Stimulated activated CD4-positive, alpha-beta T cell treated with anti-CD3 and anti-CD28 coated beads, Interleukin-1b, Interleukin-23, amount 100 ng/mL, for 1 hour (primary cell): ENCODE measurements at places on chromosomes 3 and 15.
A peak's percentile ranks its signal among the peaks of the same experiment; 100 is the strongest.

DNA sequence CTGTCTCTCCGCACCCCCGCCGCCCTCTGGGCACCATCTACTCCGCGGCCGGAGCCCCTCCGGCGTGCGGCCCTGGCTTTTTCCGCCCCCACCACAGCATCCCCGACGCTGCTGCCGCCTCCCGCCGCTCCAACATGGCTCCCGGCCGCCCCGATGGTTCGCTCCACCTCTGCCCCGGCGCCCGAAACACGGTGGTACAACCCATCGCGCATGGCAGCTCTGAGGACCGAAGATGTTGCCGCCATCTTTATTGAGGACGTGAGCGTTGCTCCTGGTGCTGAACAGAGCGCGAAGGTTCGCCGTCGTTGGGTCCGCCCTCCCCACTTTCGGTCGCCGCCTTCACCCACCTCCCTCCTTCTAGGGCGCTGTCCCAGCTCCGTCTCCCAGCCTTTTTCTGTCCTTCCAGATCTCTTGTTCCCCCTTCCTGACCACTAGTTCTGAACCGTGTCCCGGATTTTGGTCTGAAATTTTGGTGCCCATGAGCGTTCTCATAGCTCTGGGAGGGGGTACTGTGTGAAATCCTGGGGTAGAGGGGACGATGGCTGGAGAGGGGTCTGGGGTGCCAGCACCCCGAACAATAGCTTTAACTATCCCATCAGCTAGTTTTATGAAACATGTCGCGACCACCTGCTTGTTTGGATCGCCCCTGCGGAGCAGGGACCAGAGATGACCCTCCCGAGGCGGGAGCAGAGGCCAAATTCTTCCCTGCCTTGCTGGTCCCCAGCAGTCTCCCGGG, at the start of gene CELSR3:
Gene CELSR3 (minus strand): TSS at position 134 of the 736 bp plus-strand sequence. CDS start 252 bp downstream, outside the sequence.
- DNase-seq, result peak; percentile 16

- no peak for DNase-seq
These were observed 23.9 kb upstream of the RYK start for GRCh38 chr3:134274571-134274970.

DNA sequence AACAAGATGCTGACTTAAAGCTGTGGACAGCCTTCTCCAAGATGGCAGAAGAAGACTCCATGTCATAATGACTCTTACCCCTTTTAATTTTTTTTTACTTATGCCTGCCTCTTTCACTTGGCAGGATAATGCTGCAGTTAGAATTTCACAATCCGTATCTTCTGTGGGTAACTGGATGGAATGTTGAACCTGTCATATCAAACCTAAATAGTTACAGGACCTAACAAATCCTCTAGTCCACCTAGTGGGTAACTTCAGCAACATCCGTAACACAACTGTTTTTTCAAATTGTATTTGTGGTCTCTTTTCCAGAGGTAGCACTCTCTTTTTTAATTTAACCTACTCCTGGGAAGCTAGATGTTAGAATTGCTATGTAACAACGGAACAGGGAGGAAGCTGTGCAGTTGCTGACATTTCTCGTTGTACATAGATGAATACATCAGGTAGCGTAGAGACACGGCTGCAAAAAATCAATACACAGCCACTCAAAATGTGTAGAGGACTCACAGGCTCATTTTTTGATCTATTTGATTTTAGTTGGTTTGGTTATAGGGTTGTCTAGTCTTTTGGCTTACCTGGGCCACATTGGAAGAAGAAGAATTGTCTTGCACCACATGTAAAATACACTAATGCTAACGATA, 43.9 kb upstream of the TRPM1 start:
- no peak for DNase-seq

DNA sequence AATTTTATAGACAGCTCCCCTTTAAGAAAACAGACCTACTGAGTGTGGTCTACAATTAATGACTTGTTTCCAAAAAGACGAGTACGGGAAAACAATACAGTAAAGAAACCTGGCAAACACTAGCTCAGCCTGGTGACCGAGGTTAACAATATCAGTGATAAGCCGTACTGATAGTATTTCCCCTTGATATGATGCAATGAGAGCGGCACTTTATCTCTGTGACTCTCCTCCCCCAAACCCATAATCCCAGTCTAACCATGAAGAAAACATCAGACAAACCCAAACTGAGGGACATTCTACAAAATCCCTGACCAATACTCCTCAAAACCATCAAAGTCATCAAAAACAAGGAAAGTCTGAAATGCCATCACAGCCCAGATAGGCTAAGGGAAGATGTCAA, 8.2 kb downstream of the DENND4A start:
- DNase-seq, result no peak

GRCh38 chr3:69749461-69749860, 10.2 kb downstream of the MITF start:
- DNase-seq, result no peak

- no peak for DNase-seq
These were observed 109.8 kb upstream of the TSPAN3 start for GRCh38 chr15:77180757-77181156.

GRCh38 chr3:157300981-157301663, 135.5 kb upstream of the PTX3 start:
- no peak for DNase-seq

GRCh38 chr3:190877925-190878324, 15.4 kb upstream of the GMNC start:
- no peak for DNase-seq

DNA sequence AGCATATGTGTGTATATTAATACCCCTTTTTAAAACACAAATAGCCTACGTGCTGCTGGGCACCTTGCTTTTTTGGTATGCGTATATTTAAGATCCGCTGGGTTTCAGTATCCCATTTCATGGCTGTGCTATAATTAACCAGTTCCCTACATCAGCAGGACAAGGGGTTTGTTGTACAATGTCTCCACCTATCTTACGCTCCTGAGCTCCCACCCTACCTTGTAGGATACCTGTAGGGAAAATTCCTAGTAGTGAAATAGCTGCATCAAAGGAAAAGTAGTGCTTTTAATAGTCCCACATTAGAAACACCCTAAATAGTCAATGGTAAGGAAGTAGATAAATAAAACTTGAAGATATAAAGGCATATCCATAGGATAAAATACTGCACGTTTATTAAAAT, 1.4 kb downstream of the MAP6D1 start:
- no peak for DNase-seq

DNA sequence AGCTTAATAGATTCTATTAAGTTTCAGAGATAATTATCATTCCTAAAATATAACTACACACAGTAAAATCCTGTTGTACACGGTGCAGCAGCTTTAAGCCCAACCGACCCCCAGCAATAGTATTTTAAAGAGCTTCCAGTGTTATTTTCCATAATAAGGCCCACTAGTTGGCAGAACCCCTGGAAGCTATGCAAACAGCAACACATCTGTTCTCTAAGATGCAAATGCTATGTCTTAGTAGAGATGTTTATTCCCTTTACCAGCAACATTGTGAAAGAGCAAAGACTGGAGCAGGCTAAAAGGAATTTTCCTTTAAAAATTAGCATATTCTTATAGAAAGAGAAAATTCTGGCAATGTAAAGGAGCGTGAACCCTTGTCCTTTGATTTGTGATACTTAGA, 819.7 kb upstream of the ALCAM start:
- no peak for DNase-seq

DNA sequence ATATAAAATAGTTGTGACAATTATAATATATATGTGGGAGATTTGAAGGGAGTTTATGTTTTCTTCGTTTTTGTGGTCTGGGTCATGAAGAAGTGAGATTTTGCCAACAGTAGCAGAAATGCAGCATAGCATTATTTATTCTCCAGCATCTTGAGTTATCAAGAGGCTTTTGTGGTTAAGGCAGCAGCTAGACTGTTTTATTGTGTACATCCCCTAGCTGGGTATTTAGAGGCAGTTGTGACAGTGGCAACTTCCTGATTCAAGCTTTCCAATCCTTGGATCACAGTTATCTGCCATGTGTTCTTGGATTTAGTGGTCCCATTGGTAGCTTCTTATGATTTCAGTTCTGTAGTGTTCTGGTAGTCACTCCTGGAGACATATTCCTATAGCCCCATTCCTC, 29.0 kb downstream of the ARIH1 start:
- no peak for DNase-seq

GRCh38 chr3:11956781-11957180, 47.4 kb upstream of the SYN2 start:
- no peak for DNase-seq

DNA sequence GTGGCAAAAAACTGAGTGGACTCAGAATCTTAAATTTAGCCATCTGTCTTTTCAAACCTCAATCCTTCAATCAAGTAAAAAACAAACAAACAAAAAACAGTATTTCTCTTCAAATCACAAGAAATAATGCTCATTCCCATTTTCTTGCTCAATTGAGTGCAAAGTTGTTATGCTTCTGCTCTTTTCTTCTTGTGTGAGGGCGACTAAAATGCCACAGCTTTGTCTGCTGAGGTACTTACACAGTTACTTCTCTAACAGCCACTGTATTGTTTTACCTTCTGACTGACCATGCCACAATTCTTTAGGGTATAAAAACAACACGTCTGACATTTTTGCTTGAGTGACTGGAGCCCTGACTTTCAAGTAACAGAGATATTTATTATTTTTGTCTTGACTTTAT, 617.4 kb downstream of the NAALADL2 start:
- no peak for DNase-seq

GRCh38 chr15:88841236-88841635, 38.0 kb downstream of the ACAN start:
- DNase-seq, result no peak

- no peak for DNase-seq
These were observed 33.6 kb upstream of the SEC13 start for GRCh38 chr3:10354361-10355015.

- DNase-seq, result no peak
These were observed 528.7 kb downstream of the GABRG3 start for GRCh38 chr15:27499719-27500118.

DNA sequence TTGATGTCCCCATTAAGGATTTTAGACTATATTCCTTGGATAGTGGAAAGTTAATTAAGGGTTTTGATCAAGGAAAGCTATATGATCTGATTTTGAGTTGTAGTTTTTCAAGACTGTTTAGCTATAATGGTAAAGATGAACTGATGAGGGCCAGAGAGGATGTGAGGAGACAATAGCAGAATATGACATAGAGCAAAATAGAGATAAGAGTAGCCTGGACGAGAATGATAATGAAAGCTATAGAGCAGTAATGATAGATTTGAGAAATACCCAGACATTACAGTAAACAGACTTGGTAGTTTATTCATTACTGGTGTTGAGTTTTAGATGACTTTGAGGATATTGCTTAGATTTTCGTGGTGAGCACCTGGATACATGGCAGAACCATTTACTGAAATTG, 3.8 kb downstream of the SUCNR1 start:
- DNase-seq, result no peak

DNA sequence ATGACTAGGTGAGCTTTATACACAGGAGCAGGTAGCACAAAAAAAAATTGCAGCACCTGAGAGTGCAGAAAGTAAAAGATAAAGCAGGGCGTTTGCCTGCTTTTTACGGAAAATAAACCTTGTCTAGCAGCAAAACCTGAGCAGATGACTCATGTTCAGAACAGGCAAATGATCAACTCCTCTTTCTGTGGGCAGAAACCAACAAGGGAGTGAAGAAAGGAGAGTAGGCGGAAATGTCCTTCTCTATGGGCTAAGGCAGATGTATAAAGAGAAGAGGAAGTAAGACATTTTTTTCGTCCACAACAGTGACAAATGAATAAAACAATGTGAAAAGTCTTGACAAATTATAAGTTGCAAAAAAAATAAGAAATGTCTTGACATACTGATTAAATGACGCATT, 24.5 kb upstream of the GMNC start:
- no peak for DNase-seq

DNA sequence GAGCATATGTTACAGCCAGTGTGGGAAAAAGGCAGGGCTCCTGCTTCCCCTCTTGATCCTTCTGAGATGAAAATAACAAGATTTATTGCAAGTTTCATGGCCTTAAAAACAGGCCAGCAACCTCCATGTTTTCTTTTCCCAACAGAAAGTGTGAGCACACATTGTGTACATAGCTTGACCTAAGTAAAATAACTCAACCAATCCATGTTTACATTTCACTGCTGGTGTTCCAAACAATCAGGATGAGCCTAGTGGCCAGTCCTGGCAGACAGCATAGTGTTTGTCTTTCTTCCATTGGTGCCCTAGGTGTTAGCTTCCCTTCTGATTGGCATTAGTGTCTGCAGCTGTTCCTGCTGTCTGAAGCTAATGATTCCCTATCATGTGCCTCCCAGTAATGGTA, 847.7 kb downstream of the EPHA3 start:
- DNase-seq, result no peak

DNA sequence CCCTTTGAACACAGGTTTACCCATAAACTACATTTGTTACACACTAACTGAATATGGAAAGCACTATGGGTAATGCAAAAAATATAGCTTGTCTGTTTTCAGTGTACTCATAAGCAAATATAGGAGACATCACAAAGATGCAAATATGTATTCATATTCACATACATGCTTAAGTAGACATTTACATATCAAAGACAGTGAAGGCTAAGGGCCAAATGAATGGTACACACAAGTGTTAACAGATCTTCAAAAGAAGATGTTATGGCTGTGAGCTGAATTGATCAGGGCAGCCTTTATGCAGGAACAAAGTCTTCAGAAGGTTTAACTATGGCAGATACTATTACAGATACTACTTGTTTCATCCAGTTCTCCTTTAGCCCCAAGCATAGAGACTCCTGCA, 384.1 kb downstream of the FHIT start:
- no peak for DNase-seq

DNA sequence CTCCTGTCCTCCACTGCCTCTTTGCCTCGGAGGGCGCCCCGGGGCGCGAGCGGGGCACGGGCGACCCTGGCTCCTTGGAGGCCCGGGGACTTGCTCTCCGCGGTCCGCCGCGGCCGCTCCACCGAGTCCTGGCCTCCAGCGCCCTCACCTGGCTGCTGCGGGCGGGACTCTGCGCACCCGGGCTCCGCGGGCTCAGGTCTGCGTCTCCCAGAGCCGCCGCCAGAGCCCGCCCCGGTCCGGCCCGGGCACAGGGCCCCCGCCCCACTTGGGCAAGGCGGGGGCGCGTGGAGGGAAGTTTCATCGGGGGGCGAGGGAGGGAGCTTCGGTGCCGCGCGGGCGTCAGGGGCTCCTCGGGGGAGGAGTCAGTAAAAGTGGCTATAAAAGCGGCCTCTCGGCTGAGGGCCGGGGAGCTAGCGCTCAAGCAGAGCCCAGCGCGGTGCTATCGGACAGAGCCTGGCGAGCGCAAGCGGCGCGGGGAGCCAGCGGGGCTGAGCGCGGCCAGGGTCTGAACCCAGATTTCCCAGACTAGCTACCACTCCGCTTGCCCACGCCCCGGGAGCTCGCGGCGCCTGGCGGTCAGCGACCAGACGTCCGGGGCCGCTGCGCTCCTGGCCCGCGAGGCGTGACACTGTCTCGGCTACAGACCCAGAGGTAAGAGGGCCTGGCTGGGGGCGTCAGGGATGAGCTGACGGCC, at the start of gene CEMIP:
Gene CEMIP (plus strand): TSS at position 407 of the 694 bp plus-strand sequence. CDS start 94,510 bp downstream, outside the sequence.
- no peak for DNase-seq
